Activated T-cell treated with anti-CD3 and anti-CD28 coated beads, Interleukin-2, amount 50 U/mL, for 72 hours (primary cell): ENCODE measurements at places on chromosomes 2 and 18.

GRCh38 chr2:233197022-233197421 lies 54.5 kb upstream of the ATG16L1 start:
- H3K36me3 ChIP-seq, result peaks cover 8% of the 10 kb centered on the region
- H3K27ac ChIP-seq, result no peak overlapping the region
- H3K4me1 ChIP-seq, result no peaks in the 10 kb centered on the region

DNA sequence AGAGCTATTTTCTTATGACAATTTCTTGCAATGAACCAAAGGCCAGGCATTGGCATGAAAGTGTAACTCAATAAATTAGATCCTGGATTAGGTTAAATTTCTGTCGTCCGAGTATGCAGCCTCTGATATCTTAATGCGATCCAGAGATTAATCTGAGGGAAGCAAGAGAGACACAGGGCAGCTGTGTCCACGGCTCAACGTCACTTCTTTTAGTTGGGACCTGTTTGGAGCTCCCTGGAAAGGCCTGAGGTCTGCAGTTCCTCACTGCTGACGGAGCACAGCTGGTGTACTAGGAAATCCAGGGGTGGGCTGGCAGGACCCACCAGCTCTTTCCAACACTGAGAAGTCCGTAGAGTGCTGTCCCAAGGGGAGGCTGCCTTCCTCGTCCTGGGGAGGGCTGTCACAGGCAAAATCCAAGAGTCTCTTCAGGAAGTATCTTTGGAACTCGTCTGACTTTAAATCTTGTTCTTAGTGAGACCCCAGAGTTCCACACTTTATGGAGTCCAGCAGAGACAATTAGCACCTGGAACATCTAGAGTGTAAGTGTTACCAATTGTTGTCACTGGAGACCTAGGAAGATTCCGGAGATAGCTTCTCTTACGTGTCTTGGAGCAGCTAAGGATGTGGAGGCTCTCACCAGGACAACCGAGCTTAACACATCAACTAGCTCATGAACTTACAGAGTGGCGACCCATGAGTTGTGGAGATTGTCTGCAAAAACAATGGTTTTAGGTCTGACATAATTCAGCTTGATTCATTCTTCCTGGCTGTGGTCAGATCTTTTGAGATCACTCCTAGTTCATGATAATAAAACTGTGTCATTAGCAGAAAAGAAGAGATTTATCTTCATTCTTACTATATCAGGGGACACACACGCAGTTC lies 173.7 kb downstream of the ACKR3 start:
- H3K27me3 ChIP-seq, result peaks cover 24% of the 10 kb centered on the region
- no peak for DNase-seq
- H3K4me3 ChIP-seq, result no peak overlapping the region
- no peaks in the 10 kb centered on the region for H3K36me3 ChIP-seq
- no peak overlapping the region for H3K27ac ChIP-seq

GRCh38 chr18:46013484-46014189 lies 46.5 kb upstream of the EPG5 start:
- H3K27me3 ChIP-seq, result peaks cover 8% of the 10 kb centered on the region
- peaks cover 22% of the 10 kb centered on the region for H3K4me1 ChIP-seq
- H3K4me3 ChIP-seq, result peak overlapping the region; percentile 43
- DNase-seq, result no peak
- peaks cover 3% of the 10 kb centered on the region for H3K36me3 ChIP-seq
- H3K27ac ChIP-seq, result peak overlapping the region; percentile 62

- no peak overlapping the region for H3K4me3 ChIP-seq
- H3K27ac ChIP-seq, result no peak overlapping the region
- peaks cover 65% of the 10 kb centered on the region for H3K4me1 ChIP-seq
- no peaks in the 10 kb centered on the region for H3K27me3 ChIP-seq
- no peaks in the 10 kb centered on the region for H3K36me3 ChIP-seq
These were observed 11.4 kb downstream of the UBE2F start for GRCh38 chr2:237978058-237978712.

GRCh38 chr2:158049129-158049855 lies 52.4 kb upstream of the UPP2 start:
- peaks cover 11% of the 10 kb centered on the region for H3K27me3 ChIP-seq
- H3K4me3 ChIP-seq, result no peak overlapping the region
